Tibial artery (tissue), 4 donors: ENCODE measurements at places on chromosomes 12 and 14.

GRCh38 chr12:105804591-105805265, 334.0 kb downstream of the NUAK1 start:
- H3K4me3 ChIP-seq: no peak overlapping the region
- no peaks in the 10 kb centered on the region for H3K27me3 ChIP-seq
- no peaks in the 10 kb centered on the region for H3K36me3 ChIP-seq
- no peak for DNase-seq
- no peaks in the 10 kb centered on the region for H3K4me1 ChIP-seq

DNA sequence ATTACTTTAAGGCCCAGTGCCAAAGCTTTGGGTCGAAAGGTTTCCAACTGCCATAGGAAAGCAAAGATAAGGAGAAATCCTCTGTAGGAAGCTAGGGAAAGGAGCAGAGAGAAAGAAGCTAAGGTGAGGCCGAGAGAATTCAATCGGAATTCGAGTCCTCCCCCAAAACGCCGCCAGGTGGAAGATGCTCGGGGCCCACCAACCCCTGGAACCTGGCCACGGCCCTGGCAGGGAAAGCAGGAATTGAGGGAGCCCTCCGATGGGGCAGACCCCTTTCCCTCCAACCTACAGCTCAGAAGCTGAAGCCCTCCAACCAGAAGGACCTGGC, 498 bp downstream of the GMFB start:
- peaks cover 30% of the 10 kb centered on the region for H3K4me1 ChIP-seq
- H3K27me3 ChIP-seq: no peaks in the 10 kb centered on the region
- H3K4me3 ChIP-seq: peak overlapping the region; percentile 70
- no peak for DNase-seq
- no peaks in the 10 kb centered on the region for H3K36me3 ChIP-seq
- peak overlapping the region; percentile 94 for H3K27ac ChIP-seq

GRCh38 chr14:38710196-38710595, 392.8 kb downstream of the SEC23A start:
- H3K27me3 ChIP-seq: no peaks in the 10 kb centered on the region
- H3K4me1 ChIP-seq: no peaks in the 10 kb centered on the region
- H3K27ac ChIP-seq: no peak overlapping the region

DNA sequence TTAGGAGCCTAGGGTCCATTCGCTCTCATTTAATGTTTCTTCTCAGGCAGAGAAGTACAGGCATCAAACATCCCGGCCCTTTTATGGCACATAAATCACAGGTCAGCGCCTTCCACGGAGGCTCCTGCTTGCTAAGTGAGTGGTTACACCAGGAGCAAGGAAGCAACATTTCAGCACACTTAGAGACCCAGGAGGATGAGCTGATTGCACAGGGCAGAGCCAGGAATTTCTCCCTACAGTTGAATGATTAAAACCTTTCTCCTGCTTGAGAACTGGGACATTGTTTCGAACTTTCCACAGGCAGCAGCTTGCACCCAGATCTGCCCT, 233.4 kb downstream of the SPTSSA start:
- H3K27me3 ChIP-seq: no peaks in the 10 kb centered on the region
- no peak overlapping the region for H3K4me3 ChIP-seq
- no peak overlapping the region for H3K27ac ChIP-seq
- DNase-seq: no peak

DNA sequence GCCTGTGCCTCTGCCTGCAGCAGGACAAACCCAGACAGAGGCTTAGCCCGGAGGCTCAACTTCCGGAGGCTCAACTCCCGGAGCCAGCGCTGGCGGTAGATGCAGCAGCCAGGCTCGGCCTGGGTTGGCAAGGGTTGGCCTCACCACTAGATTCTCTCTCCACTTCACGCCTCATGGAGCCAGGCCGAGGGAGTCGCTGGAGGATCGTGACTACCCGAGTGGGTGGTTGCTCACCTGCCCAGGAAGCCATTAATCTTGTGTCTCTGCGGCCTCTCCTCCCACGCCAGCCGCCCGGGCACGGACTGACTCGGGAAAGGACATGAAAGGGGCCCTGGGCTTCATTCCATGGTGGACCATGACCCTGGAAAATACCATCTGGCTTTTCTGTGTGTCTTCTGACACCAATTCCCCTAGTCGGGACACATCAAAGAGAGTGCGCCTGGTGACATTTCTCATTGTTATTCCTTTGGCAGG, 20.8 kb downstream of the ESRRB start:
- H3K36me3 ChIP-seq: no peaks in the 10 kb centered on the region
- no peak overlapping the region for H3K27ac ChIP-seq
- peaks cover 26% of the 10 kb centered on the region for H3K27me3 ChIP-seq
- H3K4me1 ChIP-seq: no peaks in the 10 kb centered on the region
- DNase-seq: no peak

DNA sequence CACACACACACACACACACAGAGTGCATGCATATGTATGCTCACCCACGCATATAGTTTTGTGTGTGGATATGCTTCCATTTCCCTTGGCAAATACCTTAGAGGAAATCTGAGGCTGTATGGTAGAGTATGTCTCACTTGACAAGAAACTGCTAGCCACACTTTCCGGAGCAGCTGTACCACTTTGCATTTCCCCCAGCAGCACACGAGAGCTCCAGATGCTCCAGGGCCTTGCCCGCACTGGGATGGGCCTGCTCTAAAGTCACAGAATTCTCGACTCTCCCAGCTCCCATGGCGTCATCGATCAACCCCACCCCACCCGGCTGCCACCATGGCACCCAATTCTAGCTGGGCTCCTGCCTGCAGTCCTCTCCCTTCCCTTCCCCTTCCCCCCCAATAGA, 21.9 kb downstream of the CLMN start:
- no peak overlapping the region for H3K4me3 ChIP-seq
- H3K36me3 ChIP-seq: no peaks in the 10 kb centered on the region
- H3K27me3 ChIP-seq: no peaks in the 10 kb centered on the region
- H3K27ac ChIP-seq: no peak overlapping the region
- peaks cover under 1% of the 10 kb centered on the region for H3K4me1 ChIP-seq
- DNase-seq: no peak

DNA sequence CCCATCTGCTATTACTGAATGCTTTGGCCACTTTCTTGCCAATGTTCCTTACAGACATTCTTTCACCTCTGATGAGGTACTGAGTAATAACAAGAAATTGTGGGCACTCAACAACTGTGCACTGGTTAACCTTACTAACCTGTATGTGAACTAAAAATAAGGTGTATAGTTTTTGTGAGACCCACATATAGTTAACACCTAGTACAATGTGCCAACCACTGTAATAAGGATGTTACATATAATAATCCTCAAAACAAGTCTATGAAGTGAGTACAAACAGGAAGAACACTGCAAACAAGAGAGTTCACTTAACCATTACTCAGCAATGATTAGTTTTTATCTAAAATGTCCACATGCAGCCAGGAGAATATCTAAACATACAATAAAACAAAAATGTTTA, 4.5 kb downstream of the DDHD1 start:
- H3K36me3 ChIP-seq: no peaks in the 10 kb centered on the region
- H3K4me1 ChIP-seq: no peaks in the 10 kb centered on the region
- no peak for DNase-seq
- H3K27me3 ChIP-seq: no peaks in the 10 kb centered on the region
- H3K4me3 ChIP-seq: no peak overlapping the region
- H3K27ac ChIP-seq: no peak overlapping the region

DNA sequence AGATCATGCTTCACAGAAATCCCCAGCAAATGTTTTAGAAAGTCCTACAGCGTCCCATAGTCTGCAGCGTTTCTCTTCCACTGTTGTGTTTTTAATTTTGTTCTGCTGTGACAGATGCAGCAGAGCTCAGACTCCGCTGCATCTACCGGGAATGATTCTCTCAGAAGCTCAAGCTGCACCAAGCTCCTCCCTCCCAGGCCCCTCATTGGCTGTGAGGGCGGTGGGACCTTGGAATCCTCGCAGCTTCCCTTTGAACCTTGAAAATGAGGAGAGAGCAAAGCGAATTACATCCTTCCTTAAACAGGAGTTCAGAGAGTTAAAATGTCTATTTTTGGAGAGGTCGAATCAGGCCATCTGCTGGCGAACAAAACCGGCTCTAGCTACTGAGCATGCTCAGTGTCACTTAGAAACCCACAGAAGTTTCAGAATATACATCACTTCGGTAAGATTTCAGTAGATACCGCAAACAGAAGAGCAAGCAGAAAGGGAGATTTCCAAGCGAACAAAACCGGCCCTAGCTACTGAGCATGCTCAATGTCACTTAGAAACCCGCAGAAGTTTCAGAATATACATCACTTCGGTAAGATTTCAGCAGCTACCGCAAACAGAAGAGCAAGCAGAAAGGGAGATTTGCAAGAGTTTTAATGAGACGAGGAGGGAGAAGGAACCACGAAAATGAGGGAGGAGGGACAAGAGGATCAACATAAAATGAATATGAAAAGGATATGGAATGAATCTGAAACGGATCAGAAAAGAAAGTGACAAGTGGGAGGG, at the start of gene ABCD2:
TSS of gene ABCD2 (minus strand) at position 144 of the 774 bp plus-strand sequence. CDS start 188 bp downstream, outside the sequence.
- peak within 1 kb of the TSS; percentile 47 for H3K4me3 ChIP-seq
- H3K36me3 ChIP-seq: no peaks in the 10 kb centered on the region
- no peaks in the 10 kb centered on the region for H3K27me3 ChIP-seq
- H3K4me1 ChIP-seq: peaks cover 15% of the 10 kb centered on the region

GRCh38 chr12:1332327-1332726, 262.1 kb downstream of the FBXL14 start:
- no peaks in the 10 kb centered on the region for H3K27me3 ChIP-seq
- H3K36me3 ChIP-seq: no peaks in the 10 kb centered on the region

- no peaks in the 10 kb centered on the region for H3K27me3 ChIP-seq
- H3K4me3 ChIP-seq: no peak overlapping the region
- H3K27ac ChIP-seq: no peak overlapping the region
- no peak for DNase-seq
- H3K4me1 ChIP-seq: no peaks in the 10 kb centered on the region
These were observed 4.5 kb upstream of the PRR4 start for GRCh38 chr12:10853776-10854175.

GRCh38 chr12:80212938-80213645, 113.8 kb downstream of the OTOGL start:
- no peak overlapping the region for H3K4me3 ChIP-seq
- H3K27me3 ChIP-seq: no peaks in the 10 kb centered on the region
- no peak overlapping the region for H3K27ac ChIP-seq
- no peaks in the 10 kb centered on the region for H3K4me1 ChIP-seq
- H3K36me3 ChIP-seq: no peaks in the 10 kb centered on the region

DNA sequence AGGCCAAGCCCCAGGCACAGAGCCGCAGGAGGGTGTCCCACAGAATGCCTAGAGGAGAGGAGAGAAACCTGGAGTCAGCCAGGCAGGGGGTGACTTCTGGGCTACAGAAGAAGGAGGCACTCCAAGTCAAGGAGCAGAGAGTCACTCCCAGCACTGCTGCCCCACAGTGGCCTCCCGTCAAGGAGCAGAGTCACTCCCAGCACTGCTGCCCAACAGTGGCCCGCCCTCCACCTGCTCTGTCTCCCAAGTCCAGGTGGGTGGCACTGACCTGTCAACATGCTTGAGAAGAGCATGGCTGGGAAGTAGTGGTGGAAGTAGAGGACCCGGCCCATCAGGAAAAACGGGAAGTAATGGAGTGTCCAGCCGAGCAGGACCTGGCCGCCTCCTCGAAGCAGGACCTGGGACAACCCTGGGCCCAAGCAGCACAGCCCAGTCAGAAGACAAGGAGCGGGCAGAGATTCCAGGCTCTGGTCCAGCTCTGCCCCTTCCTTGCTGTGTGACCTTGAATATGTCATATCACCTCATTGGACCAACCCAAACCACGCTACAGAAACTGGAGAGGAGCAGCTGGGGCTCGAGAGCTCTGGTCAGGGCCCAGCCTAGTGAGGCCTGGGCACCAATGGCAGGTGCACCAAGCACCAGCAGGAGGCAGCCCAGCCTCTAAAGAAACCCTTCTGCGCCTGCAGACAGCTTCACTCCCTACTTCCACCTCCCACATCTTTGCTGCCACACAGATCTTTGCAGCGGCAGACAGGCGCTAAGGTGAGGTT, 7.6 kb upstream of the NGB start:
- H3K4me1 ChIP-seq: no peaks in the 10 kb centered on the region
- H3K27me3 ChIP-seq: no peaks in the 10 kb centered on the region
- peaks cover 59% of the 10 kb centered on the region for H3K36me3 ChIP-seq
- no peak overlapping the region for H3K27ac ChIP-seq
- H3K4me3 ChIP-seq: no peak overlapping the region

GRCh38 chr12:5059358-5059757, 15.7 kb downstream of the KCNA5 start:
- peak overlapping the region; percentile 68 for H3K27ac ChIP-seq
- H3K4me3 ChIP-seq: no peak overlapping the region
- no peak for DNase-seq
- no peaks in the 10 kb centered on the region for H3K27me3 ChIP-seq
- peaks cover 45% of the 10 kb centered on the region for H3K4me1 ChIP-seq

DNA sequence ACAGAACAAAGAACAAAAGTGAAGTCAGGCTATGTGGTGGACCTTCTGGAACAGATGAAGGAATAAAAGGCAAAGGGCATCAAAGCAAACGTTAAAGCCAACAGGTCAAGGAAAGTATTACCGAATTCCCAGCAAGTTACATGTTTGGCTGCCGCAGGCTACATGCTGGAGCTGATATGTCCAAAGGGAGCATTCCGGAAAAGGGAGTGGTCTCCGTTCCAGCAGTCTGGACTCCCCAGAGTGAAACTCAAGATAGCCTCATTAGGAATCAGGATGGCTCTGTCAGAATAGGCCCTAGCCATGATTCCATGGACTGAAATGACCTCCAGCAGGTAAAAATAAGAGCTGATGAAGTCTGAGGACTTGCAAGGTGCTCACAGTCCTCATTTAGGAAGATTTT, 379.8 kb upstream of the PRICKLE1 start:
- no peaks in the 10 kb centered on the region for H3K4me1 ChIP-seq
- no peaks in the 10 kb centered on the region for H3K27me3 ChIP-seq
- H3K36me3 ChIP-seq: no peaks in the 10 kb centered on the region
- H3K4me3 ChIP-seq: no peak overlapping the region
- H3K27ac ChIP-seq: no peak overlapping the region

DNA sequence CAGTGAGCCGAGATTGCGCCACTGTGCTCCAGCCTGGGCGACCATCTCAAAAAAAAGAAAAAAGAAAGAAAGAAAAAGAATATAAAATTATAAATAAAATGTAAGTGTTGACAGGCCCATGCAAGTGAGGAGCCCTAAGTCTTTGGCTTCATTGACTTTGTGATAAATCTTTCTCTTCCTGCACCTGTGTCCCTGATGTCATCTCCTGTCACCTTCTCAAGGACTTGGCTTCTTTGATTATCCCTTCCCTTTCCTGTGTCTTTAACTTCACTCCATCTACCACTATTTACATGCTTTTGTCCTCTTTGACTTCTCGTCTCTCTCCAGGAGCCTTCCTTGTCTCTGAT, 33.6 kb upstream of the WNK1 start:
- no peaks in the 10 kb centered on the region for H3K36me3 ChIP-seq
- no peaks in the 10 kb centered on the region for H3K4me1 ChIP-seq
- H3K4me3 ChIP-seq: no peak overlapping the region
- no peak for DNase-seq

DNA sequence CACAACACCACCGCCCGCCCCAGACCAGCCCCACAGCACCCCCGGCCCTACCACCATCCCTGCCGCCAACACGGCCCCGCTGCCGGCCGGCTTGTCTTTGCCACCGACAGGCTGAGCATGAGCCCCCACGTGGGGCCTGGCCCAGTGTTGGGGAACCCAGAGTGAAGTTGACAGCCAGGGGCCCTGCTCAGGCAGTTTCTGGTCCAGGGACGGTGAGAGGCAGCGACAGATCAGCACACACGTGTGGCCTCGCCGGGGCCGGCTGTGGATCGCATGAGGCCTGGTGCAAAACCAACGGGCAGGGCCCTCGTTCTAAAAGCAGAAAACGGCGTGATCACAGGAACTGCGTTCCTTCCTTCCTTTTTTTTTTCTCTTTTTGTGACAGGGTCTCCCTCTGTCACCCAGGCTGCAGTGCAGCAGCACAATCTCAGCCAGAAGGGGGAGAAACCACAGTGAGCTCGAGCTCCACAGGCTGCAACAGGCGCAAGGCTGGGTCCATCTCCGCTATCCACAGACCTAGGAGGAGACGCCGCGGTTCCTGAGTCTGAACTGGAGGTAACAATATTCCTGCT, 50.5 kb upstream of the FBRSL1 start:
- H3K4me1 ChIP-seq: no peaks in the 10 kb centered on the region
- H3K36me3 ChIP-seq: no peaks in the 10 kb centered on the region
